CD4-positive, alpha-beta T cell treated with Interleukin-17A for 1 hour (primary cell): ENCODE measurements at places on chromosomes 2 and 18.

- DNase-seq: no peak
Observed at GRCh38 chr2:233571001-233571400, 4.4 kb upstream of the USP40 start.

DNA sequence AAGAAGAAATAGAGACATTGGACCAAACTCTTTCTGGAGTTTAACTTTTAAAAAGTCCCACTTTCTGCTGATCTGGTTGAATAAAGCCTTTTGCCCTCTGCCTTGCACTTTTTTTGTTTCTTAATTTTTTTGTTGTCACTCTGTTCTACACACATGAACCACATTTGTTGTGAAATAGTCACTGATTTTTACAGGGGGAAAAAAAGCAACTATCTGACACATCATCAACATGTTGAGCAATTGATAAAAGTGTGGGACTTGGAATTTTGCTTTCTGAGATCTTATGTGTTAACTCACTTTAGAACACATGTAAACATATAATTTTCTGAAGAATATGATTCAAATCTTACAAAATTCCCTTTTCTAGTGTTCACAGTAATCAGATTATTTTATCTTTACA is 414.8 kb upstream of the FIGN start:
- no peak for DNase-seq

GRCh38 chr2:189386741-189387140 is 54.5 kb upstream of the WDR75 start:
- no peak for DNase-seq

DNA sequence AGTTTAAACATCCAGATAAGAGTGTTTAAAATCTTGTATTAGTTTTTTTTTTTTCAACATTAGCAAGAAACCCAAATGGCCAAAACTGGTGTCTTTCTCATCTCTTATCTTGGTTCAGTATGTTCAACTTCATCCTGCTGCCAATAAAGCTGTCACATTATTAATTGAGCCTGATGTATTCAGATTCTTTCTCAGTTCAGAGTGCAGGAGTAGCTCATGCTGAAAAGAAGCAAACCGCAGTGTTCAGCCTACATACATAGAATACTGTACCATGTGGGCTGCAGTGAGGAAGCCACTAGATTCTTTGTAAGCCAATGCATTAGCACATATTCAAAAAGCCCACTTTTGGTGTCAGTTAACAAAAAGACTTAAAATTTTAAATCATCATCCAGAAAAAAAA is 76.2 kb downstream of the C18orf54 start:
- DNase-seq: no peak

- DNase-seq: no peak
Observed at GRCh38 chr2:112754564-112754963, 9.8 kb downstream of the CKAP2L start.

GRCh38 chr2:86570059-86570458 is 6.8 kb upstream of the CHMP3 start:
- no peak for DNase-seq

- DNase-seq: peak; percentile 49
Observed at GRCh38 chr2:156321243-156321904, 11.1 kb downstream of the NR4A2 start.

DNA sequence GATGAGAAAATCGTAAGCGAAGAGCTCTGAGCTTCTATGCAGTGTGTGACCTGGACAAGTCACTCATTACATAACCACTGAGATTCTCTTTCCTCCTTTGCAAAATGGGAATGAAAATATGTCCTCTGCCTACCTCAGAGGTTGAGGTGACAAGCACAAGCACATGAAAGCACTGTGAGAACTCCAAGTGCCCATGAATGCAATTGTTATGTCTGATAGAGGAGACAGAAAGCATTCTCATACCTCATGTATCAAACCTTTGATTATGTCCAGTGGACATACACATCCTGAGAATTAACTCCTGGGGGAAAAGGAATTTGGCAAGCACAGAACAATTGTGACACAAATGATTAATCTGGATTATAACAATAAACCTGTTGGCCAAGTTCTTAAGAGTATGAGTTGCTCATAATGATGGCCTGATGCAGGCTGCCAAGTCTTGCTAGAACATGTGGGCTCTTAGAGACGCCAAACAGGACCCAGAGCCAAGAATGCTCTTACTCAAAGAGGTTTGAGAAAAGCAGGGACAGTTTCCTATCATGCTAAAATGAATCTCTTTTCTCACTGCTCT is 8.5 kb upstream of the RMDN2 start:
- DNase-seq: no peak

GRCh38 chr18:55323051-55323994 is 264.7 kb downstream of the TCF4 start:
- DNase-seq: no peak

DNA sequence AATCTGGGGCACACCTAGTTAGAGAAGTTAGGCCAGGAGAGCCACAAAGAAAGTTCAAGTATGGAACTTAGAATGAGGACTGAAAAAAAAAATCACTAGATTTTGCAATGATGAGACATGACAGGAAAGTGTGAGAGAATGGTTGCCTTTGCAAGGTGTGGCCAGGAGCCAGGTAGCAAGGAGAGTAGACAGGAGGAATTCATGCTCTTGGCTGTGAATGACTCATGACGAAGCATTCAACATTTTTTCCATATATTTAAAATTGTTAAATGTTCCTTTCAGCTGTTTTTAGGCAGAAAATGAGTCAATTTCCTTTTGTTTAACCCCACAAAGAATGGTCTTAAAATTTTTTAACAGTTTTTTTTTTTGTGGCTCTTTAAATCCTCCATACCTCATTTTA is 636.9 kb downstream of the PLCL1 start:
- DNase-seq: no peak

GRCh38 chr2:232219496-232219870 is 159.1 kb upstream of the ALPP start:
- peak; percentile 7 for DNase-seq

- DNase-seq: no peak
Observed at GRCh38 chr2:224847961-224848850, 132.0 kb upstream of the CCDC195 start.

- DNase-seq: no peak
Observed at GRCh38 chr18:45617284-45617683, 2.0 kb downstream of the SLC14A2 start.

DNA sequence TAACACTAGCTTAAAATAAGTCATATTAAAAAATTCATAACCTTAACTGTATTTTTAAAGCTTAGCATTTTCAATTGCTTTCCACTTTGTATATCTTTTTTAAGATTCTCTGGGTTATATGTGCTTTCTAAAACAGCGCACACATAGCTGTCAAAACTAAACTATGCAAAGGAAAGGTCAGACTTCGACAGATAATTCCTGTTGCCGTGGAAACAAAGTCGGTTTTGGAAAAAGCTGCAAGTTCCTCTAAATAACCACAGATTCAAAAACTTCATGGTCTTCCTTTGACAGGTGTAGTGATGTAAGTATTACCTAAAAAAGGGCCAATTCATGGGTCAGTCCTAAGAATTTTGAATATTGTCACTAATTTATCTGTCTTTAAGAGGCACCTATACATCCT is 249.6 kb upstream of the TFPI start:
- DNase-seq: no peak

GRCh38 chr2:139669675-139670074 is 889.5 kb upstream of the NXPH2 start:
- no peak for DNase-seq

DNA sequence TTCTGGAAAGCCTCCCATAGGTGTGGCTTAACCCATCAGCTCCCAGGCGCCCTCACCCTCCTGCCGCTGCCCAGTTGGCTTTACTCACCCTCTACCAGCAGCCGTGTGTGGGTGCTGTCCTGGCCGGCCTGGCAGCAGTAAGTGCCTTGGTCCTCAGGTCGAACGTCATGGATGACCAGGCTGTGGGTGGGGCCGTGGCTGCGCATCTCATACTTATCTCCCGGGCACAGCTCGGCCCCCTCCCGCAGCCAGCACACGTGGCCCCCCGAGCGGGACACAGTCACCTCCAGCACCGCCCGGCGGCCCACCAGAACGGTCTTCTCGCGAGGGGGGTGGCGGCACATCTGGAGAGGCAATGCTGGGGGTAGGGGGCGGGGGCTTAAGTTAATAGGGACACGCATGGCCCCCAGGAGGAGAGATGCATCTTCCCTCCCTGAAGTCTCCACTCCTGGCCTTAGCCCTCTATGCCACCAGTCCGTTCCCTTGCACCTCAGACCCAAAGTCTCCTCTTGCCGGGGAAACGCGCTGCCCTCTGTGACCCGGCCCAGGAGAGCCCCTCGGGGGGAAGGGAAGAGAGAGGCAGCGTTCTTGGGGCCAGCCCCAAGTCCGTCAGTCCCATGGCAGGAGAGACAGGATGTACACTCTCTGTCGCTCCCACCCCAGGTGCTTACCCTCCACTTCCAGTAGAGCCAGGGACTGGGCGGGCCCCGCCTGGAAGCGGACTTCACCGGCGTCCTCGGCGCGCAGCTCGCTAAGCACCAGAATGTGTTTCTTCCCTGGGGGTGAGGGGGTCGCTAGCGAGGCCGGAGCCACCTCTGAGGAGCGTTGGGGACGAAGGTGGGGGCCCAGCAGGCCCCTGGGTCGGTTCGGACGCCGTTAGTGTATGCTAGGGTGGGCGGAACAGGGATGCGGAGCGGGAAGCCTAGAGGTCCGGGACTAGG is 7.9 kb downstream of the TMEM198 start:
- DNase-seq: no peak

GRCh38 chr2:191565647-191566198 is 112.2 kb upstream of the NABP1 start:
- no peak for DNase-seq

DNA sequence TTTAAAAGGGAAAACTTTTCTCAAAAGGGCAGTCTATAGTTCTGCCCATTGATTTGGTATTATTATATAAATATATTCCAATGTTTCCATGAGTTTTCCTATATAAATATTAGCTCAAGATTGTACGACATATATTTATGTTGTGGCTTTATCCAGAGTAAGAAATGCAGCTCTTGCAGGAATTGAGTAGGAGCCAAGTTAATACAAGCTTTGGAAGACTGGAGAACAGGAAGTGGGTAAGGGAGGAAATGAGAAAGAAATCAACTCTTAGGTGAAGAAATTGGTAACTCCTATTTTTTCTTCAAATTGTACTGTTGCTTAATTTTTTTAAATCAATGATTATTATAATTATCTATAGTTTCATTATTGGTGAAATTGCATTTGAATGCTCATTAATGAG is 105.4 kb upstream of the FAM117B start:
- no peak for DNase-seq

GRCh38 chr18:34933909-34934661 is 107.1 kb upstream of the MAPRE2 start:
- no peak for DNase-seq

DNA sequence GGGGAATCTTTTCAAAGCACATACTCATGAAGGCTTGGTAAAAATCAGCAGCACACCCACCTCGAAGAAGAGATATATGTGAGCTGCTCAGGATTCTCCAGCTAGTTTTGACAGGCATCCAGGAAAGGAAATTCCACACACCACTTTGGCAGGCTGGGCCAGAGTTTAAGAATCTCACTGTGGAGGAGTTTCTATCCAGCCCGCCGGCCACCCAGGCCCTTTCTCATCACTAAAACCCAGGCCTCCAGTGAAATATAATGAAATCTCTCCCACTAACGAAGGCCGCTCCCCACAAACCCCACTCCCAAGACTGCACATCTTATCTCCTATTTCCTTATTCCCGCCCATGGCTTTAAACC is 202.0 kb downstream of the GLI2 start:
- DNase-seq: no peak

- DNase-seq: no peak
Observed at GRCh38 chr2:25473758-25474340, 132.1 kb upstream of the DNMT3A start.

DNA sequence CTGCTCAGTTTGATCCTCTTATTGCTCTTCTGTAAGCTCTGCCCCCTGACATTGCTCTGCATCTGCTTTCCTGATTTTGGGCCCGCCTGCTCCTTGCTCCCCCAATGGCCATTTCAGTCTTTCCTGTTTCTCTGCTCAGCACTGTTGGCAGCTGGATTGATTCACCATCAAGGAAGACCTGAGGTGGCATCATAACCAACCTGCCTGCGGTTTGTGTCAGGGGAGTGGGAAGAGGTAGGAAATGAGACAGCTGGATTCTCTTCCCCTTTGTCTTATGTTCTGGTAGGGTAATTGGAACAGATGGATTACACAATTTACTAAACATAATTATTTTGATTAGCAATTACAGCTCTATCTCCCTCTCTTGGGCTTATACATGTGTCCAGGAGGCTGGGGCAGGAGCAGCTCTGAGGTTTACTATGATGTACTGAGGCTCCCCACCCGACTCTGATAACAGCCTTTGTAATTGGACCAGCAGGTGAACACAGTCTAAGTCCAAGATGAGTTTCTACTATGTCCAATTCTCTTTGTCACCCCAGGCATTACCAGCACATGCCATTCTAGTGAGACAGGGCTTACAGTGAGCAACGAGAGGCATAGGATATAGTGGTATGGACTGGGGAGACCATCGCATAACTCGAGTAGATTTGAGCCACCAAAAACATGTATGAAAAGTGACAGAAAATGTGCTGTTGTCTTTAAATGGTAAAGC is 151.8 kb upstream of the MMADHC start:
- DNase-seq: no peak

- no peak for DNase-seq
Observed at GRCh38 chr18:78781601-78781960, 198.0 kb upstream of the SALL3 start.

GRCh38 chr2:174881678-174882077 is 117.4 kb upstream of the CHRNA1 start:
- DNase-seq: no peak

- DNase-seq: no peak
Observed at GRCh38 chr2:204329532-204329931, 215.7 kb upstream of the PARD3B start.

GRCh38 chr2:102005989-102006885 is 14.5 kb downstream of the IL1R2 start:
- peak; percentile 41 for DNase-seq

DNA sequence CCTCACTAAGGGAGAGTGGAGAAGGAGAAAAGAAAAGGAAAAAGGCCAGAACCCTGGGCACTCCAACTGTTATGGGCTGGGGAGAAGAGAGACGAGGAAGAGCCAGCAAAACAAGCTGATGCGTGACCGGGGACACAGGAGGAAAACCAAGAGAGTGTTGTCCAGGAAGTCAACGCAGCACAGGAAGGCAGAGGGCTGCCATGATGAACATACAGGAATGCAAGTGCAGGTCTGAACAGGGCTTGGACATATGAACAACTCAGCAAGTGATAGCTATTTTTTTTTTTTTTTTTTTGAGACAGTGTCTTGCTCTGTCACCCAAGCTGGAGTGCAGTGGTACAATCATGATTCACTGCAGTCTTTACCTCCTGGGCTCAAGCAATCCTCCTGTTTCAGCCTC is 28.4 kb downstream of the SIX3 start:
- DNase-seq: no peak

DNA sequence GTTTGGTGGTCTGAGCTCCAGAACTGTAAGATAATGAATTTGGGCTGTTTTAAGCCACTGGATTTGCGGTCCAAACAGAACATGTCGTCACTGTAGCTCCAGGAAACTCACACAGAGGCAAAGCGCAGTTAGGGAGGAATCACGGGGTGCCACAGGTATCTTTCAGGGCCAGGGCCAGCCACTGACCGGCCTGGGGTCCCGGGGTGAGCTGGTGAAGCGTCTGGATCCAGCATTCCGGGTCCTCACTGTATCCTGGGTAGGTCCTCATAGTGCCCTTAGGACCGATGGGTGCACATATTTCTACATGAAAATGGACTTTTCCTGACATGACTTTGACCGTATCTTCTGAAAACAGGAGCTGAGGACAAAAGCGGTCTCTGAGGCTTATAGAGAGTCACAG is 196.0 kb upstream of the HDAC4 start:
- no peak for DNase-seq

- no peak for DNase-seq
Observed at GRCh38 chr2:229059331-229060033, 211.6 kb downstream of the PID1 start.
